ENCODE measurements at places on chromosomes 4 and X.

GRCh38 chr4:113350576-113350975, 301.1 kb downstream of the ANK2 start:
- DNase-seq: no peak
- no peaks in the 10 kb centered on the region for H3K4me1 ChIP-seq
- no peak overlapping the region for H3K4me3 ChIP-seq
- H3K27me3 ChIP-seq: no peaks in the 10 kb centered on the region
- no peak overlapping the region for H3K27ac ChIP-seq

GRCh38 chr4:26140150-26140898, 180.5 kb upstream of the RBPJ start:
- no peaks in the 10 kb centered on the region for H3K27me3 ChIP-seq
- no peak overlapping the region for H3K27ac ChIP-seq
- no peak overlapping the region for H3K4me3 ChIP-seq
- DNase-seq: no peak

DNA sequence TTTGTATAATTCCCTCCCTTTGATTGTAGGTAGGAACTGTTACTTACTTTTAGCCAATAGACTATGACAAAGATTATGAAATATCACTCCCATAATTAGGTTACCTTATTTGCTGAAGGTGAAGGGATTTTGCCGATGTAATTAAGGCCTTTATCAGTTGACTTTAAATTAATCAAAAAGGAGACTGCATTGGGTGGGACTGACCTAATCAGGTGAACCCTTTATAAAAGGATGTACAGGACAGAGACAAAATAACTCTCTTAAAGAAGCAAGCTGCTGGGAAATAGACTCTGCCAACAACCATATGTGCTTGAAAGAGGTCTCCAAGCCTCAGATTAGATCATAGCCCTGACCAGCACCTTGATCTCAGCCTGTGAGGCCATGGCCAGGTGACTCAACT, 167.6 kb downstream of the SOX3 start:
- no peak overlapping the region for H3K27ac ChIP-seq
- H3K4me1 ChIP-seq: no peaks in the 10 kb centered on the region
- no peaks in the 10 kb centered on the region for H3K27me3 ChIP-seq
- no peak for DNase-seq
- no peak overlapping the region for H3K4me3 ChIP-seq

- no peak overlapping the region for H3K4me3 ChIP-seq
- H3K36me3 ChIP-seq: no peaks in the 10 kb centered on the region
- H3K27ac ChIP-seq: no peak overlapping the region
- H3K27me3 ChIP-seq: no peaks in the 10 kb centered on the region
- H3K4me1 ChIP-seq: no peaks in the 10 kb centered on the region
These were observed 90.9 kb upstream of the SRD5A3 start for GRCh38 chr4:55255179-55255578.

GRCh38 chr4:169377367-169377766, 106.6 kb upstream of the SH3RF1 start:
- H3K4me3 ChIP-seq: no peak overlapping the region
- no peak for DNase-seq
- no peak overlapping the region for H3K27ac ChIP-seq
- no peaks in the 10 kb centered on the region for H3K27me3 ChIP-seq

DNA sequence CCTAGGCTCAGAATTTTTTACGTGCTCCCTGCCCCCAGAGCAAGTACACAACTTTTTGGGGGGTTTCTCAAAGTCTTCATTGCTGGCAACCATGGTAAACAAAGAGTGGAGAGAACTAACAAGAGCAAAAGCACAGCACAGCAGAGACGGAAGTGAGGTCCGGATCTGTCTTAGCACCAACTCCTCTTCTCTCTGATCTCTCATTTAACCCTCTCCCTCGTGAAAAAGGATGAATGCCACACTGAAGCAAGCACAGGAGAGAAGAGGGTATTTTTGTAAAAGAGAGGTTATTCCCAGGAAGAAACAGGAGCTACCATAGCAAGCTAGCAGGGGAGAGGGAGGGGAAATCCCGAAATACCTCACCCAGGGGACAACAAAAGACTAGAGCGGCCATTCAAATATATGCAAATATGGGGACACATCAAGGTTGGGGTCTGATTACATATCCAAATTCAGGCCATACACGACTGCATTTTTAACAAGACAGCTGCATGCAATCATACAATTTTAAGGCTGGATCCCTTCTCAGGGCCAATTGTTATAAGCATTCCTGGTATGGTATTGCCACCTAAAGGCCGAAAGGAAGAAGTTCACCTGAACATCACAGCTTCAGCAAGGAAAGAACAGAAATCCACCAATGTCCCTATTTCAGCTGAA, 46.6 kb downstream of the CD40LG start:
- no peaks in the 10 kb centered on the region for H3K36me3 ChIP-seq
- DNase-seq: peak; percentile 25
- H3K4me1 ChIP-seq: no peaks in the 10 kb centered on the region
- H3K27me3 ChIP-seq: peaks cover 9% of the 10 kb centered on the region
- no peak overlapping the region for H3K4me3 ChIP-seq

GRCh38 chr4:55561889-55562288, 15.2 kb upstream of the CLOCK start:
- no peak overlapping the region for H3K4me3 ChIP-seq
- H3K4me1 ChIP-seq: no peaks in the 10 kb centered on the region
- DNase-seq: no peak
- no peak overlapping the region for H3K27ac ChIP-seq
- H3K36me3 ChIP-seq: no peaks in the 10 kb centered on the region

- no peaks in the 10 kb centered on the region for H3K4me1 ChIP-seq
- no peak for DNase-seq
- H3K4me3 ChIP-seq: no peak overlapping the region
These were observed 135.1 kb upstream of the PACRGL start for GRCh38 chr4:20565075-20565721.

DNA sequence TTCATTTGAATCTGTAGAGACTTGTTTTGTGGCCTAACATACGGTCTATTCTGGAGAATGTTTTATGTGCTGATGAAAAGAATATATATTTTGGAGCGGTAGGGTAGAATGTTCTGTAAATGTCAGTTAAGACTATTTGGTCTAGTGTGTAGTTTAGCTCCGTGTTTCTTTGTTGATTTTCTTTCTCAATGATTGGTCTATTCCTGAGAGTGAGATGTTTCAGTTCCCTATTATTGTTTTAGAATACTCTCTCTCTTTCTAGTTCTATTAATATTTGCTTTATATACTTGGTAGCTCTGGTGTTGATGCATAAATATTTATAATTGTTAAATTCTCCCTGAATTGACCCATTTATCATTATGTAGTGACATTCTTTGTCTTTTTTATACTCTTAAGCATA, 236.5 kb downstream of the GLUD2 start:
- H3K4me3 ChIP-seq: no peak overlapping the region
- no peaks in the 10 kb centered on the region for H3K4me1 ChIP-seq
- no peak overlapping the region for H3K27ac ChIP-seq
- no peaks in the 10 kb centered on the region for H3K36me3 ChIP-seq
- H3K27me3 ChIP-seq: no peaks in the 10 kb centered on the region

DNA sequence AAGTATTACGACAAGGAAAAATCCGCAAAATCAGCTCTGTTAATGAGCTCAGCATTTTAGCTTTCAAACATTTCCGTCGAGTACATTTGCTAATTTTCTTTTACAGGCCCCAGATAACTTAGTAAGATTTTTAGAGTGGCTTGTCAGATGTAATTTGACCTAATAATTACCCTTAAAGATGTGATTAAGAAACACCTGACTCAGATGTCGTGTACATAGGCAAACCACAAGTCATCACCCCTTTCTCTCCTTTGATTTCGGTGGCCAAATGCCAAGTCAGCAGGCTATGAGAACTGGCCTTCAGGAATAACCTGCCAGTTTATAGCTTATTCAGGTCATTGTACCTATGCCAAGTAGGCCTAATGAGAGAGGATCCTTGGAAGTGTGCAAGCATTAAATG, 369.6 kb downstream of the PCDH7 start:
- no peak overlapping the region for H3K4me3 ChIP-seq
- DNase-seq: no peak
- no peaks in the 10 kb centered on the region for H3K4me1 ChIP-seq
- H3K27ac ChIP-seq: no peak overlapping the region
- H3K27me3 ChIP-seq: no peaks in the 10 kb centered on the region
- no peaks in the 10 kb centered on the region for H3K36me3 ChIP-seq

GRCh38 chr4:94548571-94548970, 96.8 kb downstream of the PDLIM5 start:
- H3K36me3 ChIP-seq: no peaks in the 10 kb centered on the region
- H3K27me3 ChIP-seq: no peaks in the 10 kb centered on the region
- H3K27ac ChIP-seq: no peak overlapping the region
- no peak overlapping the region for H3K4me3 ChIP-seq
- DNase-seq: no peak

GRCh38 chr4:8387615-8388527, 52.7 kb downstream of the ACOX3 start:
- H3K27me3 ChIP-seq: no peaks in the 10 kb centered on the region
- H3K4me3 ChIP-seq: no peak overlapping the region
- H3K4me1 ChIP-seq: peaks cover 11% of the 10 kb centered on the region
- H3K27ac ChIP-seq: no peak overlapping the region
- DNase-seq: no peak
- peaks cover 81% of the 10 kb centered on the region for H3K36me3 ChIP-seq

GRCh38 chr4:153421941-153422340, 44.2 kb upstream of the TMEM131L start:
- no peaks in the 10 kb centered on the region for H3K4me1 ChIP-seq
- no peak overlapping the region for H3K4me3 ChIP-seq
- H3K27ac ChIP-seq: no peak overlapping the region
- H3K27me3 ChIP-seq: no peaks in the 10 kb centered on the region

GRCh38 chr4:153564630-153565525, 98.7 kb downstream of the TMEM131L start:
- H3K27ac ChIP-seq: no peak overlapping the region
- no peaks in the 10 kb centered on the region for H3K36me3 ChIP-seq
- DNase-seq: no peak
- no peaks in the 10 kb centered on the region for H3K4me1 ChIP-seq
- H3K27me3 ChIP-seq: no peaks in the 10 kb centered on the region

DNA sequence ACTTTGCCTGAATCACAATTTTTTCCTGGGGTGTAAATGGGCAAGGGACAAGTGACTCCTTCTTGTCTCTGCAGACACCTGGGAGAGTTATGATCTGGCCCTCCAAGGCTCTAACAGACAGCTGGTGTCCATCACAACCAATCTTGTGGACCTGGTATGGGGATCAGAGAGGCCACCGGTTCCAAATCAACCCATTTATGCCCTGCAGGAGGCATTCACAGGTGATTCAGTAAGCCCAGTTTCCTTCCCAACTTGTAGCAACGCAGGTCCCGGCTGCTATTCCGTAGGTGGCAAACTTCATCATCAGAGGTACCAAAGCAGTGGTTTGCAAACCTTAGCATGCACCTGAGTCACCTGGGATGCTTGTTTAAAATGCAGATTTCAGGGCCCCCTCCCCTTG, 8.8 kb downstream of the XPNPEP2 start:
- peaks cover 12% of the 10 kb centered on the region for H3K4me1 ChIP-seq
- no peak overlapping the region for H3K4me3 ChIP-seq
- H3K27ac ChIP-seq: no peak overlapping the region
- no peak for DNase-seq
- H3K27me3 ChIP-seq: peaks cover 2% of the 10 kb centered on the region
- H3K36me3 ChIP-seq: no peaks in the 10 kb centered on the region

DNA sequence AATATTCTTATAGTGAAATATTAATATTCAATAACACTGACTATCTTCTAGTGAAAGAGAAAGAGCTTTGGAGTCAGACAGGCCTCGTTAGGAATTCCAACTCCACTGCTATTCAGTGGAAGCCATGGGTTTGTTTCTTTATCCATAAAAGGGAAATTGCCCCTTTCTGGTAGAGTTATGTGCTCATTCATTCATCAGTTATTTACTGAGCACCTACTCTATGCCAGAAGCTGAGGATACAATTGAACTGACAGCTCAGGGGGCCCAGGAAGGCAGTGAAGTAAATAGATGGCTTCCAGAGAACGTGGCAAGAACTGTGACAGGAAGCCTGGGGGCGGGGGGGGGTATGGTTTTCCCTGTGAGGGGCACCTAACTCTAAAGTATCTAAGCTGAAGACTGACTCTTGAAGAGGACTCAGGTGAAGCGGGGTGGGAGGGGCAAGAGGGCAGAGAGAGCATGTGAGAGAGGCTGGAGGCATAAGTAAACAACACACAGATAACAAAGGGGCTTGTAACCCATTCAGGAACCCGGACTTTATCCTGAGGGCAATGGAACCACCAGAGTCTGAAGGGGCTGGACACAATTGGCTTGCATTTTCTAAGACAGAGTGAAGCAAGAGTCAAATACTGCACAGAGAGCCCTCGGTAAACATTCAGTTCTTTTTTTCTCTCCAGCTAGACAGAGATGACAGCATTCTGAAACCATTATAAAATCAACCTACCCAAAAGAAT, 20.3 kb downstream of the ANXA5 start:
- DNase-seq: no peak
- H3K27ac ChIP-seq: no peak overlapping the region
- no peaks in the 10 kb centered on the region for H3K27me3 ChIP-seq

DNA sequence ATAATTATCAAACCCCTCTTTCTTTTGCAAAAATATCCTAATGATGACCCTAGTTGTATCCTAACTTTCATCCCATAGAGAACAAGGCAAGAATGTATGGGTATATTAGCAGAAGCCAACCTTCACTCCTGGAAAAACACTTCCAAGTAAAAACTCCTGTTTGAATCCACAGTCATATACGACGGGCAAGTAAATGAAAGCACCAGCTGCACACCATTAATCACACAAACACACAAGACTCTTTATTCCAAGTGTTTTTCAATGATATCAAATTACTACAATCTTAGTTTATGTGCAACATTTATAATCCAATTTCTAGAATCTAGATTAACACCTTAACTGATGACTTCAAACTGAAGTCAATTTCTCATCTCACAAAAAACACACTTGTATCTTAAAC, 22.9 kb downstream of the ACSL4 start:
- DNase-seq: no peak
- H3K4me3 ChIP-seq: no peak overlapping the region
- no peaks in the 10 kb centered on the region for H3K4me1 ChIP-seq

DNA sequence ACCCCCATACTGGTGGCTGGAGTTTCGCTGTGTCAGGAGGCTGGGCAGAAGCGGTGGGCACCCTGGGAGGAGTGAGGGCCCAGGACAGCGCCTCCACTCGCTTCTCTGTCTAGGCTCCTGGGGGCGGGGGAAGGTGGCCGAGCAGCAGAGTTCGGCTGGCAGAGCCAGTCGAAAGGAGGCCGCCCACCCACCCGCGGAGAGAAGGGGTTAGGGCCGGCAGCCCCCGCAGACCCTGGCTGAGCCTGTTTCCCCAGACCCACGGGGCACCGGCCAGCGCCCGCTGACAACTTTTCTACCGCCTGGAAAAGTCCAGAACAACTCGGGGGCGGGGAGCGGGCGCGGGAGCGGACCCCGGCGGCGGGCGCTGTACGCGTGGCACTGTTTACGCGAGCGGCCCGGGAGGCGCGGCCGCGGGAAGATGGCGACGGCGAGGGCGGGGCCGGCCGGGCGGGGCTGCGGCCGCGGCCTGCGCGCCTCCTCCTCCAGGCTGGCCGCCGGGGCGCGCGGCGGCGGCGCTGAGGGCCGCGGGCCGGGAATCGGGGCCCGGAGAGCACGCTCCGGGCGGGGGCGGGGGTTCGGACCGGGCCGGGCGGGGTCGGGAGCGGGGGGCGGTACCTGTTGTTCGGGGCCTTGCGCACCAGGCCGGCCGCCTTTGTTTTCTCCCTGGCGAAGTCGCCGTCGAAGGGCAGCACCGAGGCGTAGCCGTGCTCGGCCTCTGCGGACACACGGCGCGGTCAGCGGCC, 628 bp downstream of the MXD4 start:
- DNase-seq: peak; percentile 40
- H3K4me3 ChIP-seq: peak overlapping the region; percentile 72
- H3K27me3 ChIP-seq: no peaks in the 10 kb centered on the region
- H3K27ac ChIP-seq: no peak overlapping the region
- peaks cover 46% of the 10 kb centered on the region for H3K36me3 ChIP-seq

- peaks cover 11% of the 10 kb centered on the region for H3K36me3 ChIP-seq
- peaks cover 6% of the 10 kb centered on the region for H3K4me1 ChIP-seq
- DNase-seq: no peak
These were observed 80.9 kb downstream of the PCYT1B start for GRCh38 chrX:24566240-24566639.

Data from spinal cord (tissue), 10 donors.